HTR-8/SVneo (cell line): ENCODE measurements at places on chromosomes 5 and 9.

DNA sequence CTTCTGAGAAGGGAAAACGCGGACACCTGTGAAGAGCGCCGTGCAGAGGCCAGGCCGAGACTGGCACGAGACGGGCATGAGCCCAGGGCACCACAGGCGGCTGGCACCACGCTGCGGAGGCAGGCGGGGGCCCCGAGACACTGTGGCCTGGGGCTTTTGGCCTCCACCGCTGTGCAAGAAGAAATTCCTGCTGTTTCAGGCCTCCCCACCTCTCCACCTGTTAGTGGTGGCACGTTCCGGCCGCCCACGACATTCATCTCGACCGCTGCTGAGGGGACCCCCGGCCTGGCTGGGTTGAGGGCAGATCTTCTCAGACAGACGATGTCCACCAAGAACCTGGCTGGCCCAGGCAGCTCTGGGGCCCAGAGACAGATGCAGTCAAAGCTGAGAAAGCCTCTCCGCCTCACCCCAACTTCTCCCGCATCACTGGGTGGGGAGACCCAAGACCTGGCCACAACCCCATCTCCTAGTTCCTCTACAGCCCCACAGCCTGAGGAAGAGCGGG, 11.5 kb downstream of the NACC2 start:
- no peak for DNase-seq

GRCh38 chr5:104016646-104017045, 454.1 kb upstream of the NUDT12 start:
- no peak for DNase-seq

GRCh38 chr9:81724242-81724889, 35.0 kb upstream of the TLE1 start:
- peak; percentile 17 for DNase-seq

GRCh38 chr5:36875790-36876298, 725 bp upstream of the NIPBL start:
- DNase-seq: peak; percentile 68

DNA sequence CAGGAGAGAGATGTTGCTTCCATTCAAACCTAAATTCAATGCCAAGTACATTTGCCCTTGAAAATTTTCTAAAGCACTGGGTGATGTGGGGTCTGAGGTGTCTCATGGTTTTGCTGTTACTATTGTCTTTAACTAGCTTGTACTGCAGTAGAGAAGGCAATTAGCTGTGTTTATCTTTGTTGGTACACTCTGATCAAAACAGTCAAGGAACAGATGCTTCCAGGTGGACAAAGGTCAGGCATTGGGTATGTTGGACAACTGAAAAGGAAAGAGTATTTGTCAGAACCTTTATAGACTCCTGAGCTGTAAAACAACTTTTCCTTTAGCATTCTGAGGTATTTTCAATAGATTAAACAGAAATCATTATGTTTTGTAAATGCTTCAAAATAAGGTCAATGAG, 2228.7 kb upstream of the WWC1 start:
- no peak for DNase-seq
